ENCODE measurements at places on chromosomes 5 and 9.

DNA sequence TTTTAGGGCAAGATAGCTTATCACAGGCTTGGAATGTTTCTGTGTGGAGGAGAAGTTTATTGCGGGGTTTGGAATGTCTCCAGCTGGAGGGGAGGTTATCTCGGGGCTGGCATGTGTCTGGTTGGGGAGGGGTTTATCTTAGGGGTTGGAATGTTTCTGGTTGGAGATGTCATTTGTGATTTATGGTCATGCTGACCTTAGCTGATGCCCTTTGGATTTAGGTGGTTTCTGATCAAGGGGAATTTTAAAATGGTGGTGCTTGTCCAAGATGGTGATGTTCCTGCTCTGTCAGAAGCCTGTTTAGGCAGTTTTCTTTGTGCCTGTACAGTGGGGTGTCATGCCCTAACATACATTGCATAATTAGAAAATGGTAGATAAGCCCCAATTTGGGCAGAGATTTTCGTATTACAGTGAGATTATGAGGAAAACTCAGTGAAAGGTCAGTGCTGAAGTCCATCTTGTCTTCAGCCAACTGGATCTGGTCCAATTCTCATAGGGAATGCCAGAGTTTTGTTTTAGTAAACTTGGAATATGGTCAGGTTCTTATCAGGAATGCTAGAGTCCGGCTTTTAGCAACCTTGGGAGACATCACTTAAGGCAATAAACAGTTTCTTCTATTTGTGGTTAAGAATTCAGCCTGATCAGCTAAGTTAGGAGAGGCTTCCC lies 14.3 kb downstream of the CDK20 start:
- peak; percentile 69 for DNase-seq

DNA sequence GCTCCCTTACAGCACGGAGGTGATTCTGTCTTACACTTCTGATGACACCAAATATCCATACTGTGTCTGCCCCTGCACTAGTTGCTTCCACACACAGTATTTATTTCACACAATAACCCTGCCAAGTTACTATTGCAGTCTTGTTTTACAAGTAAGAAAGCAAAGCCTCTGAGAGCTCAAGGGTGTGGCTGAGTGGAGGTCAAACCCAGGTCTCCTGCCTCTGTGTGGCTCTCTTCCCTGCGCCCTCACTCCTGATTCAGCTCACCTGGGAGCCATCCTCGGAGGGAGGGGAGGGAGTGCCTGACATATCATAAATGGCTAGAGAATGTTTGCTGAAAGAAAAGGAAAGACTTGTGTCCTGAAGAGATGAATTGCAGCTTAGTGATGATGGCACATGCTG lies 41.0 kb downstream of the MVB12B start:
- no peak for DNase-seq

GRCh38 chr9:137534256-137535119 lies 15.7 kb downstream of the PNPLA7 start:
- peak; percentile 74 for DNase-seq

- DNase-seq: no peak
Observed at GRCh38 chr5:99771296-99771695, 763.9 kb upstream of the FAM174A start.

GRCh38 chr5:5217371-5217770 lies 77.2 kb downstream of the ADAMTS16 start:
- no peak for DNase-seq

GRCh38 chr5:123273984-123274383 lies 149.2 kb downstream of the CEP120 start:
- no peak for DNase-seq

DNA sequence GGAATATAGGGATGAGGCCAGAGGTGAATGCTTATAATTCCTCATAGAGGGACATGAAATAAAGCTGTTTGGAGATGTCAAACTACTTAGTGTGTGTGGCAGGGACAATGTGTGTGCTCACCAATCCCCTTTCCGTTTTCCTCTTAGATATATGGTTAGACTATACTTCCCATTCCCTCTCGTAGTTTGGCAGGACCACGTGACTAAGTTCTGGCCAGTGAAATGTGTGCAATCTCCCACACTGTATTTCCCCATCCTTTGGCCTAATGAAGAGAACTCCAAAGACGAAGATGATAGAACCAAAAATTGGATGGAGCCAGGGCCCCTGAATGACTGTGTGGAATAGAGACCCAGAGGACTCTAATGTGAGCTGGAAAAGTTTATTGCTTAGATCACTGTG lies 233.4 kb upstream of the KLF4 start:
- DNase-seq: no peak

GRCh38 chr5:26569929-26570258 lies 468.5 kb downstream of the CDH9 start:
- no peak for DNase-seq

GRCh38 chr9:95215336-95215898 lies 102.1 kb downstream of the FANCC start:
- no peak for DNase-seq

- no peak for DNase-seq
Observed at GRCh38 chr5:28253431-28253830, 1215.0 kb upstream of the CDH9 start.

- DNase-seq: peak; percentile 71
Observed at GRCh38 chr5:122101636-122102285, 23.7 kb upstream of the LOX start.

DNA sequence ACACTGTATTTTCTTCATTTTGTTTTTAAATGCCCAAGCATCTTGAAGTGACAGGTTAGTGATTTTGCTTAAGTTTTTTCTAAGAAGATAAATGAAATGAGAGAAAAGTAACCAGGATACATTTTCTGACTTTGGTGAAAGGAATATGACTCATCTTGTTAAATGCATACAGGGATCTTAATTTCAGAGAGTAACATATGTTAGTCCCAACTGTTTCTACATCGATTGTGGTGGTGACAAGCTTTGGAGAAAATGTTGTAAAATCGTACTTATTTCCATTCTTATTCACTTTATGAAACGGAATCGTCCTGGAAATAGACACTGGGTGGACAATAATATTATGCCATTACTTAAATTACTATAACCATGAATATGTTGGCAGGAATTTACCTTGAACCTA lies 107.5 kb downstream of the KCNN2 start:
- no peak for DNase-seq

DNA sequence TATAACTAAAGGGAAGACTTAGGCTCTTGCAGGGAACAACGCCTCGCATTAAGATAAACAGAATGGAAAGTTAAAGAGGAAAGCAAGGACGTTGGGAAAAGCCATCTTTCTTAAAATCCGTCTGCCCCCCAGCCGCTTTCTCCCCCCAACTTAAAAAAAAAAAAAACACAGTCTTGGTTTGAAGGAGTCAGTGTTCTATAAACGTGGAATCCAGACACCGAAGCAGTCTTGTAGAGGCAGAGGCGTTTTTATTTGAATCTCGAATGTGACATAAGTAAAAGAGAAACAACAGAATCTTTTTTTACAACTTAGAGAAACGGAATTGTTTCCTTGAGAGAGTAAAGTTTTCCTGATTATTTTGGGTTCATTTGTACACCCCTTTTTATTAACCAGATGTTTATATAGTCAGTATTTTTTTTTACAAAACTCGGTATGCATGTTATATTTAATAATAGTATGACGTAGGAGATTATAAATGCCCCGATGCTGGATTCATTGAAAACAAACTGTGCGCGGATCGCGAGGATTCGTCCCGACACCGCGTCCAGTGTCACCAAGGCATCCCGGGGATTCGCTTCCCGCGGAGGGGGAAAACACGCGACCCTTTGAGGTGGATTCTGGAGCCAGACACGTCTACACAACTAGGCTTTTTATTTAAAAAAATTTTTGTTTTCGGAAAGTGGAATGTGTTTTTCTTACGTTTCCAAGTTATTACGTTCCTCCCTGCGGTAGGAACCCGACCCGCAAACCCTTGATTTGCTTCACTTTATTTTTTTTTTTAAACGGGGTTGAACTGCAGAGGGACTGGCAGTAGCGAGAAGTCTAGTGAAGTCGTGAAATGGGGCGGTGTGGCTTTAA lies 6.7 kb downstream of the PTCH1 start:
- no peak for DNase-seq

GRCh38 chr9:130126721-130127433 lies 45.3 kb upstream of the NCS1 start:
- DNase-seq: no peak

- DNase-seq: no peak
Observed at GRCh38 chr9:121050128-121050988, at the start of gene C5. Gene C5, minus strand, starts transcription at chr9:121050275. Its CDS starts 29 bp downstream, at chr9:121050246.

GRCh38 chr5:50711280-50711679 lies 44.8 kb downstream of the PARP8 start:
- no peak for DNase-seq

GRCh38 chr5:10633271-10634049 lies 69.6 kb downstream of the ANKRD33B start:
- DNase-seq: no peak

- no peak for DNase-seq
Observed at GRCh38 chr9:1839909-1840308, 175.2 kb upstream of the SMARCA2 start.

GRCh38 chr5:16713386-16713928 lies 96.7 kb upstream of the RETREG1 start:
- DNase-seq: peak; percentile 53

- peak; percentile 44 for DNase-seq
Observed at GRCh38 chr5:132746954-132747615, at the start of gene CCNI2. Gene CCNI2, plus strand, starts transcription at chr5:132747426. Its CDS starts 70 bp downstream, at chr5:132747496.

- DNase-seq: no peak
Observed at GRCh38 chr9:2839040-2839439, 4.9 kb downstream of the PUM3 start.

GRCh38 chr5:113813466-113813865 lies 300.0 kb downstream of the YTHDC2 start:
- DNase-seq: peak; percentile 9

GRCh38 chr5:67942421-67942820 lies 273.1 kb upstream of the PIK3R1 start:
- no peak for DNase-seq

DNA sequence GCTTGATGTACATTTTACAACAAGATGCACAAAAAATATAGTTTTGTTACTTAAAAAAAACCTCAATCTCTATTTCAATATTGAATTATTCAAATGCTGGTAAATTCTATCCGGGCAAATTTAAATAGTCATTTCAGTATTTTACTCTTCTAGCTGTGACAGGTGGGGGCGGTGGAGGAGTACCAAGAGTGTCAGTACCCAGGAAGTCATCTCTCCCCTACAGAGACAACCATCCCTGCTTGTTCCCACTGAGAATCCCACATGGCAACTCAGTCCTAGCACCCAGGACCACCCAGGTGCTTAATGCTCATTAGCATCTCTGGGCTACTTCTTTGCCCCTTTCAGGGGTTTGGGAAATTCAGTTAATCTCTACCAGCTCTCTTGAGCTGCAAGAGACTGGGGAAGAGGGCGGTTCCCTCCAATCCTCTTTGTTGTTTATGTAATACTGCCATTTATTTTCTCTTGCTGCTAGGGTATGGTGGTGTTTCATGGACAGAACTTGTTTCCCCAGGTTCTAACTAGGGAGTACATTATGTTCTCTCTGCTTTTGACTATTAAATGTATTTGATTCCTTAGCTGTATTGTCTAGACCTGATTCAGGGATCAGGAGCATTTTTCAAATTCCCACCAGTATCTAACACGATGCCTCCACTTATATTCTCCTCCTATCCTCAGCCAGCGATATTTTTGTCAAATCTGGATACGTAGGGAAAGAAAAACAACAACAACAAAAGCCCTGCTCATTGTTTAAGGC lies 122.5 kb downstream of the CDH18 start:
- DNase-seq: no peak

DNA sequence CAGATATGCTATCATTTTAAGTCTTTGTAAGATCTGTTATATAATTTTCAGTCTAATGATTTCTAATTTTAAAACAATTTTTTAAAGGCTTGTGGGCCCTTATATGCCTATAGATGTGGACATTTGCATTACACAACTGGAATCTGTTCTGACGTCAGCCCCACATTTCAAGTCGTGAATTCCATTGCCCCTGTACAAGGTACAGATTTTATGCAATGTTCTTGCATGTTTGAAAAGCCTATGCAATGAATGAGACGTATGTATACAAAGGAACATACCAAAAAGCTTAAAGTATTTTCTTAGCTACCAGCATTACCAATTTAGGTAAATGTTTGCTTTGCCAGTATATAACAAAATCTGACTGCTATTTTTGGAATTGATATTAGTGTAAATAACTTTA lies 77.2 kb downstream of the ITGA1 start:
- DNase-seq: peak; percentile 77

DNA sequence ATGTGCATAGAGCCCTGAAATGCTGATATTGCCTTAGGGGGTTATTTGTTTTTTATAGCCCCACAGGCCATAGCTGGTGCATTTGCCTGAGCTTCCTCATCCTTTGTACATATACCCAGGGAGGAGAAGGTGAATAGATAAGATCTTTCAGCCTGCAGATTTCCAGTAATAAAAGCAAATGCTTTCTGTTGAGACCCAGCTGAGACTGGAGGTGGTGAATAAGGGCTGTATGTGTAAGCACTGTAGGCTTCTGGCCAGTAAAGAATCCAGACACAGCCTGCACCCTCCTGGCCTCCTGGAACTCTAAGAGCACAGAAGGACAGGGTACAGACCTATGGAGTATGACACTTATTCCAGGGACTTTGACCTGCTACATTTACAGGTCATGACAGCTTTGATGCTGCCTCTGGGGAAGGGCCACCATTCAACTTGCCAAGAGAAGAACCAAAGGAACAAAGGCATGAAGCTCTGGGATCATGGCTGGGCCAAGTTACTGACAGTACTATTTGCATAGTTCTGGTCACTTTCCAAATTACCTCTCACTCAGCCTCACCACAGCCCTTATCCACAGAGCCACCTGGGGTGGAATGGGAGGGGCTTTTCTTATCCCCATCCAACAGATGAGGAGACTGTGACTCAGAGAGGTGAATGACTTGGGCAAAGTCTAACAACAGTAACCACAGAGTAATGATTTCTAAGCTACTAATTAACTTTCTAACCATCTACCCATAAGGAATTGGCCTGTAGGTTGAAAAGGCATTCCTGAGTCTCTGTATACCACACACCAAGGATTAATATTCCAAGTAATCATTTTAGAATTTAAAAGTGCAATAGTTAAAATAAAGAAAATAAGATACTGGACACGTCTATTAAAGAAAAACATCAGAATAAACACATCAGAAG lies 604.5 kb upstream of the KLF4 start:
- DNase-seq: peak; percentile 28

GRCh38 chr5:133957080-133957479 lies 11.3 kb downstream of the C5orf15 start:
- no peak for DNase-seq

- no peak for DNase-seq
Observed at GRCh38 chr9:4962085-4962484, 23.0 kb upstream of the JAK2 start.

DNA sequence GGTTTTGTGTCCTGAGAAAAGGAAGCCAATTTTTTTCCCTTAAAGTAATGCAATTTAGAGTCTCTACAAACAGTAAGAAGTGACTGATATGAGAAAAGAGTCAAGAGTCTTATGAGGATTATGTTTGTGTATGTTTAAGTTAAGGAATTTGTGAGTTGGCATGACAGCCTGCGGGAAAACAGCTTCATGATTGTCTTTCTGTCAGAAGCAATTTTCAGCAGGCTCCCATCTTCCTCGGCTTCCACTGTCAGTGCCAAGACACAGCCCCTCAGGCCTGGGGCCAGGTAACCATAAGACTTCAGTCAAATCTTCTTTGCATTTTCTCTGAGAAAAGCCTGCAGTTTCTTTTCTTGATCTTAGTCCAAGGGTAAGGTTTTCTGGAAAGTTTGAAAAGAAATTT lies 17.0 kb upstream of the SELENOP start:
- peak; percentile 4 for DNase-seq

- peak; percentile 81 for DNase-seq
Observed at GRCh38 chr5:141848744-141849414, 29.3 kb downstream of the PCDH1 start.

GRCh38 chr5:9766581-9766980 lies 136.4 kb upstream of the TAS2R1 start:
- peak; percentile 71 for DNase-seq

Data from EH (cell line).